ENCODE measurements at places on chromosomes 12 and 14.

GRCh38 chr12:26727482-26728204 is 105.4 kb downstream of the ITPR2 start:
- no peak for DNase-seq

- no peak for DNase-seq
These were observed 31.6 kb upstream of the PTPRQ start for GRCh38 chr12:80412343-80412953.

DNA sequence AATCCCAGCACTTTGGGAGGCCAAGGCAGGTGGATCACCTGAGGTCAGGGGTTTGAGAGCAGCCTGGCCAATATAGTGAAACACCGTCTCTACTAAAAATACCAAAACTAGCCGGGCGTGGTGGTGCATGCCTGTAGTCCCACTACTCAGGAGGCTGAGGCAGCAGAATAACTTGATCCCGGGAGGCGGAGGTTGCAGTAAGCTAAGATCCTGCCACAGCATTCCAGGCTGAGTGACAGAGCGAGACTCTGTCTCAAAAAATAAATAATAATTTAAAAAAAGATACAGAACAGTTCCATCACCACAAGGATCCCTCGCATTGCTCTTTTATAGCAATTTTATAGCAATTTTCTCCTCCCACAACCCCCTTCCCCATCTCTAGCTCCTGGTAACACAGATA is 4.7 kb upstream of the PDE1B start:
- no peak for DNase-seq

DNA sequence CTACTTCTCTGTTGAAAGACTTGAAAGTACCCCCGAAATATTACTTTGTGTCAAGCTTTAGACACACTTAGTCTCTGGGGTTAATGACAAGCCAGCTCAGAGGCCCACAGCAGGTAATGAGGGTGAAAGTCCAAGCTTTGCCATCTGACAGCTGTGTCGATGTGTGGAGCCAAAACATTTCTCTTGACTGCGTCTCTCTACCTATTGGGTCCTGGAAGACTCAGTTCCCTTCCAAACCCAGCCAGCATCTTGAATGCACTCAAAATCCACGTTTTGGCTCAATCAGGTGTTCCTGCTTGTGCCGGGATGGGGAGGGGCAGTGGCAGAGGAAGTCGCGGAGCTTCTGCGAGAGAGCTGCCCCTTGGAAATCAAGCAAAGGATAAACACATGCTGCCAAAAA is 3.2 kb downstream of the PLXNC1 start:
- no peak for DNase-seq

GRCh38 chr12:57868851-57869268 is 22.3 kb upstream of the CTDSP2 start:
- DNase-seq, result no peak

DNA sequence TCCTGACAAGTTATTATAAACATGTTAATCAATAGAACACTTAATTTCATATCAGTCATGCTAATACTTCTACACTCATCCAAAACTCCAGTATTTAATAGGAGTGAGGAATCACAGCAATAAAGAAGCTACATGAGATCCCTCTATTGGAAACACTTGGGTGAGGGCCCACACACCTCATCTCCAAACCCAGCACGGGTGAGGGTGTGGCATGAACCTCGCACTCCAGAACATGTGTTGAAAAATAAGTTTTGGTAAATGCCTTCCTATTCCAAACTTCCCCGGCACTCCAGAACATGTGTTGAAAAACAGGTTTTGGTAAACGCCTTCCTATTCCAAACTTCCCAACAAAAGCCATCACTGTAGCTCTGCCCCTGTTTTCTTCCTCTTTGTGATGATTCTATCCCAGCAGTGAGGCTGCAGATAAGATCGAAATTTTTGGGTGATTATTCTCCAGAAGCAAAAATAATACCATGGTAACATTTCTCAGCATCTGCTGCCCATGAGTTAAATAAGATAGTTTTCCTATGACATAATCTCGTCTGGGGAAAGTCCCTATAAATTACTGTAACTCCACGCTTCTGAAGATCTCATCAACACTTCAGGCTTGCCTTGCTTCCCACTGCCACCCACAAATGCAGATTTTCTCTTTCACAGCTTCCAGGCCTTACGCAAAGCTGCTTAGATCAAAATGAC is 24.4 kb upstream of the PTPRB start:
- DNase-seq, result no peak

DNA sequence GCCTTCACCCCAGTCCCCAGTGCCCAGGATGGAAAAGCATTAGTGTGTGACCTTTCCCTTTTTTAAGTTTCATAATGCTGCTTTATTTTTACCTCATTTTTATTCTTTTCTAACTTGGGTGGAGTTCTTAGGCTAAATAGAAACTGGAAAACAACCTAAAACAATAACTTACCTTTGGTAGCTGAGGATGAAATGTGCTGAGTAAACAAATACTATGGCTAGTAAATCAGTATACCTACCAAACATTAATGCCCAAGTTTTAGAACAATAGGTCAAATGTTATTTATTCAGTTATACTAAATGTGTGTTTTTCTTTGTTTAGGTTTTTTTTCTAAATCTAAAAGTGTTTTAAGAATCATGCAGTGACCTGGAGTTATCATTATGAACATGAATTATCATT is 226.6 kb upstream of the G2E3 start:
- DNase-seq, result no peak

GRCh38 chr14:89325299-89325883 is 91.6 kb downstream of the FOXN3 start:
- no peak for DNase-seq
